ENCODE measurements at places on chromosomes 11 and 22.

- H3K4me1 ChIP-seq = peaks cover 9% of the 10 kb centered on the region
- no peak overlapping the region for H3K27ac ChIP-seq
- H3K27me3 ChIP-seq = no peaks in the 10 kb centered on the region
- H3K36me3 ChIP-seq = peaks cover 1% of the 10 kb centered on the region
- no peak for DNase-seq
Observed at GRCh38 chr22:28222052-28222451, 303.0 kb upstream of the PITPNB start.

DNA sequence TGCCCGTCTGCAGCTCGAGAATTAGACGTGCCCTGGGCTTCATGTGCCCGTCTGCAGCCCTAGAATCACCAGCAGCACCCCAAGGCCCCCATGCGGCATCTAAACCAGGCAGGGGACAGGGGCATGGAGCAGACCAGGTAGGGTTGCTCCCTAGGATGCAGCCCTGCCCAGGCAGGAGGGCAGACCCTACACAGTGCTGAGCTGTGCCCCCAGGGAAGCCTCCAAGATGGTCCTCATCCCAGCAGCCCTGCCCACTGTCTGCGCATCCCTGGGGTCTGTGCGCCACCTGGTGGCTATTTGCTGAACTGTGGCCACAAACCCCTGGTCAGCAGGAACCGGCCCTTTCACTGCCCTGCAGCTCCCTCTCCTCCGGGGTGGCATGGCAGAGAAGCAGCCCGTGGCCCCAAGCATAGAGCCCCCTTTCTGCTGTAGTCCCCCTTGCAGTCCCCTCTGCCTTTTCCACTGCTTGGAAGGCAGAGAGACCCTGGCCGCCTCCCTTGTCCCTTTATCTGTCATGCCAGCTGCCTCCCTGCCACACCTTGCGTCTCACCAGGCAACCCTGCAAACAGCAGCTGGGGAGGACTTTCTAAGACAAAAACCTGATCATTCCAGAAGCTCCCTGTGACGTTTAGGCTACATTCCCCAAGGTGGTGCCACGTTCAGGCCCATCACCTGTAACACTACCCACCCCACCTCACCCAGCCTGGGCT is 86.6 kb downstream of the KCNQ1 start:
- no peaks in the 10 kb centered on the region for H3K36me3 ChIP-seq
- H3K27me3 ChIP-seq = peaks cover 21% of the 10 kb centered on the region
- H3K4me1 ChIP-seq = peaks cover 18% of the 10 kb centered on the region
- no peak overlapping the region for H3K4me3 ChIP-seq
- no peak overlapping the region for H3K27ac ChIP-seq
- DNase-seq = peak; percentile 91

DNA sequence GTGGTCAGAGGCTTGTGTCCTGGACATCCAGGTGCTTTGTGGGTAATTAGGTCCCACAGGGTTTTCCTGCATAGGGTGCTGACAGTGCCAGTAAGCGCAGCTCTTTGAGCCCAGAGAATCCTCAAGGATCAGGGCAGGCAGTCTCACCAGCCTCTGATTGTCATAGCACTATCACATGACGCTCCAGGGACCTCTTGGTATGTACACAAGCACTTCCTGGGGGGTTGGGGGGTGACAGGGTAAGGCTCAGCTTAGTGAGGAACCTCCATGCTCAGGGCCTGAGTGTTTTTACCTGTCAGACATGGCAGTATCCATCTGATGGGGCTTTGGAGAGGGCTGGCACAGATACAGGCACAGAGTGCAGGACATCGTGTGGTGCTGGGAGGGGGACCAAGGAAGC is 27.9 kb upstream of the SUSD2 start:
- H3K4me3 ChIP-seq = no peak overlapping the region
- H3K27me3 ChIP-seq = peaks cover 23% of the 10 kb centered on the region
- DNase-seq = no peak
- H3K27ac ChIP-seq = no peak overlapping the region
- peaks cover 2% of the 10 kb centered on the region for H3K36me3 ChIP-seq
- H3K4me1 ChIP-seq = peaks cover 16% of the 10 kb centered on the region

DNA sequence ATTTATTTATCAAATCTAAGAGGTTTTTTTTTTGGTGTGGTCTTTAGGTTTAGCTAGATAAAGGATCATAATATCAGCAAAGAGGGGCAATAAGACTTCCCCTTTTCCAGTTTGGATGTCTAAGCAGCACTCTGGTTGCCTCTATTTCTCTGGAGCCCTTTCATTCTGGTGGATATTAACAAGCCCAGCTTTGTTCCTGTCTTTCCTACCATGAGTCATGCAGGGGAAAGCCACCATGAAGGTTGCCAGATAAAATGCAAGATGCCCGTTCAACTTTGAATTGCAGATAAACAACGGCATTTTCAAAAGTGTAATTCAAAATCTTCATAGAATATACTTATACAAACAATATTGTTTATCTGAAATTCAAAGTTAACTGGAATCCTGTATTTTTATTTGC is 143.6 kb downstream of the ADAMTS15 start:
- DNase-seq = no peak
- no peak overlapping the region for H3K27ac ChIP-seq
- no peaks in the 10 kb centered on the region for H3K36me3 ChIP-seq
- H3K27me3 ChIP-seq = peaks cover 1% of the 10 kb centered on the region
- no peaks in the 10 kb centered on the region for H3K4me1 ChIP-seq
- no peak overlapping the region for H3K4me3 ChIP-seq

- peaks cover 81% of the 10 kb centered on the region for H3K4me1 ChIP-seq
- no peaks in the 10 kb centered on the region for H3K27me3 ChIP-seq
- H3K36me3 ChIP-seq = no peaks in the 10 kb centered on the region
Observed at GRCh38 chr11:65489035-65489705, 9.7 kb upstream of the MALAT1 start.

GRCh38 chr11:61855939-61856680 is 28.0 kb downstream of the FADS2 start:
- peak overlapping the region; percentile 25 for H3K27ac ChIP-seq
- H3K4me3 ChIP-seq = no peak overlapping the region
- no peaks in the 10 kb centered on the region for H3K4me1 ChIP-seq
- no peaks in the 10 kb centered on the region for H3K27me3 ChIP-seq

GRCh38 chr11:22479208-22479607 is 141.0 kb downstream of the SLC17A6 start:
- DNase-seq = no peak
- no peaks in the 10 kb centered on the region for H3K36me3 ChIP-seq
- peak overlapping the region; percentile 52 for H3K27ac ChIP-seq
- H3K4me1 ChIP-seq = peaks cover 37% of the 10 kb centered on the region
- H3K27me3 ChIP-seq = no peaks in the 10 kb centered on the region

GRCh38 chr11:79198898-79199250 is 242.0 kb downstream of the TENM4 start:
- H3K36me3 ChIP-seq = peaks cover 3% of the 10 kb centered on the region
- H3K27ac ChIP-seq = no peak overlapping the region
- H3K4me1 ChIP-seq = no peaks in the 10 kb centered on the region
- DNase-seq = no peak
- H3K4me3 ChIP-seq = no peak overlapping the region

- no peaks in the 10 kb centered on the region for H3K27me3 ChIP-seq
- H3K36me3 ChIP-seq = peaks cover 14% of the 10 kb centered on the region
- H3K4me1 ChIP-seq = peaks cover 41% of the 10 kb centered on the region
- H3K27ac ChIP-seq = peak overlapping the region; percentile 4
- DNase-seq = no peak
Observed at GRCh38 chr22:38308791-38309498, 8.3 kb downstream of the CSNK1E start.

DNA sequence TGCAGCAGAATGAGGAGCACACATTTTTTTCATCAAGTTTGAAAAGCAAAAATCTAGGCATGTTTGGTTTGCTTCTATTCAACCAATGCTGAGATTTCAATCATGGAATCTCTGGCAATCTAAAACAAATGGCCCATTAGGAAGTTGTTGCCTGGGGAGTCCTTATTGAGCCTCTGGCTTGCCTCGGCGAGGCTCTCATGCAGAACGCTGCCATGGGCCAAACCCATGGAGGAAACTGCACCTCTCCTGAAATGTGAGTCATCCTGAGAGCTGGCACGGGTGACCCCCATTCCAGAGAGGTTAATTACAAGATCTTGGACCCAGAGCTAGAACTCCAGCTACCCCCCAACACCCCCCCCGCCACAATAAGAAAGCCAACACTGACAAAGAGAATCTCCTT is 80.7 kb downstream of the MN1 start:
- DNase-seq = no peak
- H3K36me3 ChIP-seq = no peaks in the 10 kb centered on the region
- peaks cover 20% of the 10 kb centered on the region for H3K4me1 ChIP-seq
- no peak overlapping the region for H3K27ac ChIP-seq

DNA sequence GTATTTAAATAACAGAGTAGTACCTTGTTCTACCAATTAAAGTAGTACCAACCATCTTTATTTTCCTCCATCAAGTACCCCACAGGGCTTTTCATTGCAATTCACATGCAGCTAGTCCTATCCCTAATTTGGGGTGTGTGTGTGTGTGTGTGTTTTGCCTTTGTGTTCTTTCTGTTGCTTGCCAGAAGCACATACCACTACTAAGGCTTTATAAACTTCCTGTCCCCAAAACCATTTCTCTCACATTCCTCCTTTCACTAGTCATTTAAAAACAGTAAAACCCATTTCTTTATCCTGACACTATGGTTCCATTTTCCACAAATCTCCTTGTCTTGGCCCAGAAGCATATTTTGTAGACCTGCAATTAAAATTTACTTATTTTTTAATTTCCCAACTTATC is 54.6 kb downstream of the SLC36A4 start:
- H3K4me1 ChIP-seq = peaks cover 3% of the 10 kb centered on the region
- DNase-seq = no peak
- H3K27ac ChIP-seq = no peak overlapping the region

Data from mesothelial cell of epicardium (in vitro differentiated cells).